ENCODE measurements at places on chromosomes 5 and 9.

DNA sequence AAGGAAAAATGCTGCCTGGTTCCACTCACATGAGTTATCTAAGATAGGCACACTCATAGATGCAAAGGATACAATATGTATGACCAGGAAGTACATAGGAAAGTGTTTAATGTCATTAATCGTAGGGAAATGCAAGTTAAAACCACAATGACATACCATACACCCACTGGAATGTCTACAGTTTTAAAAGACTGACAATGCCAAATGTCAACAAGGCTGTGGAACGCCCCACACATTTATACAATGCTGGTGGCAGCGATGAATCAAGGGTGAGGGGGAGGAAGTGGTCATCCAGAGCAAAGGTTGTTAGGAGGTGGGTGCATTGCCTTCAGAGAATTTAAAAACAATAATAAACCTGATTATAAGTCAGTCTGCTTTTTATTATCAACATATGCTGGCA is 437.8 kb downstream of the ARHGEF28 start:
- DNase-seq, result no peak

DNA sequence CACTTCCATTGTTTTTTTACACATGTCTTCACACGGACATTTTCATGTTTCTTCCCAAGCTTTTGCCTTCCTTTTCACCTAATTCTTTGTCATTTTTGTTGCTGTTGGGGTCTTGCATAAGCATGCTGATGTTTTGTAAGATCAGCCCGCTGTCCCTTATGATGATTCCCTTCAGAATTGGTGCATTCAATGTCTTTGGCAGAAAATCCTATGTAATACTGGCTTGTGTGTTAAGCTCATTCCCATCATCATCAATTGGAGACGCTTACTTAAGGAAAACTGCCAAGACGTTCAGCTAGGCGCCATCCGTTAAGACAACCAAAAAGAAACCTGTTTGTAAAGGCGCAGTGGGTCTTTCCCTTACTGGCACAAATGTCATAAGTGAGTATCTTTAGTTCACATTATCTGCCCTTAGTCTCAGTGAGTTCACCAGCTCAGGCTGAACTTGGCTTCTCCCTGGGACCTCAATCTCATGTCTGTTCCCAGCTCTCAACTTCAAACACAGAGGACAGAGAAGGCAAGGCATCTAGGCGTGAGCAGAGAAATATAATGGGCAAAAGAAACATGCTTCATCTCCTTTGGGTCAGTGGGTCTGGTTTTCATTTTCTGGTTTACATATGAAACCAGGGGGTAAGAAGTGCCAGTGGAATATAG is 97.9 kb downstream of the EFNA5 start:
- DNase-seq, result no peak

DNA sequence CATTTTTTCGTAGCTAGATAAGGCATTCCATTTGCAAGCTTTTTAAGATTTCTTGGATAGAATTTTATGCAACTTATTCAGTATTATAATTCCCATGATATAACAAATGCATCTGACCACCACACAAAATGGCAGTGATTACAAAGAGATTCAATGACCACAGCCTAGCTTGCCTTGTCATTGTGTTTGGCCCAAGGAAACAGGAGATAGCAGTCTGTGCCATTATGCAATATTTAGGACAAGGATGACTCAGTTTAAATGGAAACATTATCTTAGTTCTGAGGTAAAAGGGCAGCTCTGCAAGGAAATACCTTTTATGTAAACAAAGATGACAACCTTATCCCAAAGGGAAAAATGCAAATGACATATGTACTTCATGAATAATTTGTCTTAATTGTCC is 89.8 kb downstream of the NUDT12 start:
- no peak for DNase-seq

- no peak for DNase-seq
Observed at GRCh38 chr5:179727106-179727505, 5.5 kb upstream of the MAML1 start.
